GM04503 (cell line): ENCODE measurements at places on chromosomes 16 and 17.

GRCh38 chr17:82030470-82031302 lies 792 bp upstream of the RAC3 start:
- no peak for DNase-seq

DNA sequence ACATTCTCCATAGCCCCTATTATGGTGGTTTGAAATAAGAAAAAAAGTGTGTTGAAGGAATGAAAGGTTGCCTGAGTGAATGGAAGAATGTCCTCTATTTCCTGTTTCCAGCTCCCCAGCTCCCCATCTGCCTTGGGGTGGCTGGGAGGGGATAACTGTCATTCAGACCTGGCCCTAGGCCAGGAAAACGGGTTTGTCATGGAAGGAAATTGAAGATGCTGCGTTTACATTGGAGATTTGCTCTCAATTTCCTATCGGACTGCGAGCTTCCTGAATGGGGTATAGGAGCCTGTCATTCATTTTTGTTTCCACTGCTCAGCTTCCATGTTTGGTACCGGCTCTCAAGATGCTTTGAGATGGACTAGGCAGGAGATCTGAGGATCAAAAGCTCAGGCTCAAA lies 2.2 kb upstream of the FZD2 start:
- no peak for DNase-seq

DNA sequence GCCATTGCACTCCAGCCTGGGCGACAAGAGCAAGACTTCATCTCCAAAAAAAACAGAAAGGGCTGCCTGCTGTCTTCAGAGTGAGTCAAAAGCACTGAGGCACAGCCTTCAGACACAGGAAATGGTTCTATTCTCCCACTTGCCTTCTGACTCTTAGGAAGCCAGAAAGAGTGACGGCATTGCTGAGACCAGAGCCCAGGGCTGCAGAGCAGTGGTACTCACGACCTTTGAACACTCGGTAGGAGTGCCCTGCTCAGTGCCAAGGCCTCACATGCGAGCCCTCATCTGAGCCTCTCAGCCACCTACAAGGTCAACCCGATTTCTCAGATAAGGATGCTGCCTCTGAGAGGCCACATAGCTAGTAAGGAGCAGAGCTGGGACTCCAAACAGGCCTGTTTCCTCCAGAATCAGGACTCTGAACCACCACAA lies 3.5 kb upstream of the ITGAE start:
- DNase-seq: no peak

DNA sequence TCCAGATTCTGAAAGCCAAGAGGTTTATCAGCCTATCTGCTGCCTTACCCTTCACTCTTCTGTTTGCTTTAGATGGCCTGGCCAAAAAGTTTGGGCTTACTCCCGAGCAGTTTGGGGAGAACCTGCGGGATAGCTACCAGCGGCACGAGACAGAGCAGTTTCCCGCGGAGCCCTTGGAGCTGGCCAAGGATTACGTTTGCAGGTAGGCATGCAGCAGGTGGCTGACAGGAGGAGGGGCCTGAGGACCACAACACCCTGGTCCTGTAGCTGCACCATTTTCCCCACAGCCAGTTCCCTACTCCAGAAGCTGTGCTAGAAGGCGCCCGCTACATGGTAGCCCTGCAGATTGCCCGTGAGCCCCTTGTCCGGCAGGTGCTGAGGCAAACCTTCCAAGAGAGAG lies 20.6 kb downstream of the SUPT6H start:
- DNase-seq: no peak

DNA sequence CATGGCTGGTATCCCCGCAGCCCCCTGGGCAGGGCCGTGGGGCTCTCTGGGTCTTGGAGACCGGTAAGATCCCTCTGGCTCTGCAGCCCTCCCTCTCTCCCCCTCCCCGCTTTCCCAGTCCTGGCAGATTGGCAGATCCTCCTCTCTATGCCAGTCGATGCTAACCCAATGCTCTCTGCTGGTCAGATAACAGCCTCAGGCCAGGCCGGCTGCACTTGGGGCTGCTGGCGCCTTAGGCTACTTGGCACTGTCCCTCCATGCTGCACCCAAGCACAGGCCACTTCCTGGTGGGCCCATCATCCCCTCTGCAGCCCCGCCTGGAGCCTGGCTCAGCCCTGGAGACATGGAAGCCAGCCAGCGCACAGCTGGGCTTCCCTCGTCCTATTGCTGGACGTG lies 81.7 kb downstream of the RTN4RL1 start:
- no peak for DNase-seq

DNA sequence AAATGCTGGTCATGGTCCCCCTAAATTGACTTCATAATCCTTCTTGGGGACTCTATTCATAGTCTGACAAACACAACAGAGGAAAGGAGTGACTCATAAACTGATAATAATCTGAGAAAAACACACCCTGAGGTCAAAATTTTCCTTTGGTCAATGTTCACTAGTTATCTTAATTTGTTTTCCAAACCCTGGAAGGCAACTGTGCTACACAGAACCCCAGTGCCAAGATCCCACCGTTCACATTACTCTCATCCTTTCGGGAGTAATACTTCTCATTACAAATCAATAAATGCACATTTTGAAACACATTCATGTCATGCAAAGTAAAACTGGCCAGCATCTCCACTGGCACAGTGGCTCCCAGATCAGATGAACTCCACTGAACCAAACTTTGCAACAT lies 23.2 kb downstream of the COIL start:
- no peak for DNase-seq

- DNase-seq: no peak
These were observed 122.0 kb downstream of the METRNL start for GRCh38 chr17:83201206-83202001.

GRCh38 chr16:84718-85406 lies 6.8 kb downstream of the MPG start:
- DNase-seq: peak; percentile 70
